ENCODE measurements at places on chromosomes 3 and 15.

GRCh38 chr3:11290743-11291680 is 18.8 kb downstream of the ATG7 start:
- DNase-seq = no peak

GRCh38 chr3:183438735-183439134 is 10.3 kb upstream of the MCF2L2 start:
- DNase-seq = no peak

DNA sequence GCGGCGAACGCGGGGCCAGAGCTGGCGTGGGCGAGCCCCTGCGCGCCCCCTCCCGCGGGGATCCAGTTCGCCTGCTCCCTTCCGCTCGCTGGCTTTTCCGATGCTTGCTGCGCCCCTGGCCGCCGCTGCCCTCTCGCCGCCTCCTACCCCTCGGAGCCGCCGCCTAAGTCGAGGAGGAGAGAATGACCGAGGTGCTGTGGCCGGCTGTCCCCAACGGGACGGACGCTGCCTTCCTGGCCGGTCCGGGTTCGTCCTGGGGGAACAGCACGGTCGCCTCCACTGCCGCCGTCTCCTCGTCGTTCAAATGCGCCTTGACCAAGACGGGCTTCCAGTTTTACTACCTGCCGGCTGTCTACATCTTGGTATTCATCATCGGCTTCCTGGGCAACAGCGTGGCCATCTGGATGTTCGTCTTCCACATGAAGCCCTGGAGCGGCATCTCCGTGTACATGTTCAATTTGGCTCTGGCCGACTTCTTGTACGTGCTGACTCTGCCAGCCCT is 721 bp downstream of the P2RY1 start:
- DNase-seq = no peak

DNA sequence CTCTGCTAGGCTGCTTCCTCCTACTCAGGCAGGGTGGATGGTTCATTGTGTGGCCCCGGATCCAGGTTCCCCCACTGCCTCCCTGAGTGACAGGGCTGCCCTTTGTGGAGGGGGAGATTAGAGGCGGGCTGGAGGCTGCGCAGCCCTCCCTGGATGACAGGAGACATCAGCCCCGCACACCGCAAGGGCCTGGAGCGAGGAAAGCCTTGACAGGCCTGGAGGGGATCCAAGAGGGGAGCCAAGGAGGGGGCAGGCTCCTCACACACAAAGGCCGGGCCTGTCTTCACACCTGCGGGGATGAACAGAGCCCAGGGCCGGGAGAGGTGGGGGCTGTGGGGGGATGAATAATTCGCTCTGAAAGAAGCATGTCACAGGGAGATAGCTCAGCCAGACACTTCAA is 72.9 kb downstream of the RPN1 start:
- DNase-seq = no peak

GRCh38 chr15:48925714-48926223 is 38.0 kb downstream of the SHC4 start:
- no peak for DNase-seq

DNA sequence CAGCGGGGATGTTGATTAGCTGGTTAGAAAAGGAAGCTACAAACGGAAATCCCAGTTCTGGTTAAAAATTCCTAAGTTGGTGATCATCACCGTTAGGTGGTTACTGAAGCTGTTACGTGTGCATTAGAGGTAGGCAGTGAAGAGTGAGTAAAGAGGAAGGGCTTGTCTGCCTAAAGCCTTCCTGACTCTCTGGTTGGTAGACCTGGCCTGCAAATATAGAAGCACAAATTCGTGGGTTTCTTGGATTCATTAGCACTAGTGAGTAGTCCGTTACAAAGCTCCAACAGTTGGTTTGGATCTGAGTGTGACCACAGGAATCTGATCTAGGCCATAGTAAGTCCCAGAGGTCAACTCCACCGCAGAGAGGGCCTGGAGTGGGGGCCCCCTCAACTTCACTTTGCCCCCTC is 174.0 kb upstream of the TP63 start:
- DNase-seq = no peak

DNA sequence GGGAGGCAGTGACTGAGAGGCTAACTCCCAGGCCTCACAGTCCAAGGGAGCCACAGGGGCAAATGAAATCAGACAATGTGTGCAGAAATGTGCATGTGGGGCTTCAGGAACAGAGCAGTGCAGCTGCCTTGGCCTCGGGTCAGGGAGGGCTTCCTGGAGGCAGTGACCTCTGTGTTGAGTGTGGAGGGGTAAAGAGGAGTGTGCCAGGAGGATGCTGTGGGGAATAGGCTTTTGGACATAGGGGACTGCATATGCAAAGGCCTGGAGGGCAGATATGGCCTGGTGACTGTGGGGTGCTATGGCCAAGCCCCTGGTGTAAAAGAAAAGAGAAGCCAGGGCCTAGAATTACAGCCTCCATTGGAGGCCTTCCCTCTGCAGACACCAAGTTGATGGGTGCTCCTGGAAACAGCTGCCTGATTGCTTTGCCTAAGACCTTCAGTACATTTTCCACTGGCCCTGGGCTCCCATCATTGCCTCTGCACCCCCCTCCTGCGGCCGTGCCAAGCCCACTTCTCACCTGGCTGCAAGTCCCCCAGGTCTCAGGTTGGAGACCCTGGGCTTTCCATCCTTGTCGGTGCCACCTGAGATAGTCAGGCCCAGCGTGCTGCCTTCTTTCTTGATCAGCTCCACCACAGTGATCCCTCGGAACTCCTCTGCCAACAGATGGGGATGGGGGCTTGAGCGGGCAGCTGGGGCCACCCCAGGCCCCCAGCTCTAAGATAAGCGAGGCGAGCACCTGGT is 15.1 kb downstream of the GRIP2 start:
- no peak for DNase-seq

DNA sequence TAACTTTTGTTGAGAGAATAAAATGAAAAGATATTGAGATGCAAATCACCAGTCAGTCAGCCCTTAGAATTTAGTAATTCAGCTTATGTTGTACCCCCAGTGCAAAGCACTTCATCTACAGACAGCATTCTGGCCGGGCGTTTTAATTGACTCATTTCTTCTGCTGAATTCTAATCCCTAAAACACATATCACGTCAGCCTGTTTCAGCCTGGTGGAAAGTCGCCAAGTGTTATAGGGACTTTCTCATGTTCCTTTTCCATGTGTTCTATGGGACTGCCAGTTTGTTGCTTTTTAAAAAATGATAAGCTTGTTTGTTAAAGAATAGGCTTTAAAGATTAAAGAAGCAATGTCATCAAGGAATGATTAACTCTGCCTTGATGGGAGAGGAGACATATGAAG is 169.7 kb upstream of the BFSP2 start:
- no peak for DNase-seq

DNA sequence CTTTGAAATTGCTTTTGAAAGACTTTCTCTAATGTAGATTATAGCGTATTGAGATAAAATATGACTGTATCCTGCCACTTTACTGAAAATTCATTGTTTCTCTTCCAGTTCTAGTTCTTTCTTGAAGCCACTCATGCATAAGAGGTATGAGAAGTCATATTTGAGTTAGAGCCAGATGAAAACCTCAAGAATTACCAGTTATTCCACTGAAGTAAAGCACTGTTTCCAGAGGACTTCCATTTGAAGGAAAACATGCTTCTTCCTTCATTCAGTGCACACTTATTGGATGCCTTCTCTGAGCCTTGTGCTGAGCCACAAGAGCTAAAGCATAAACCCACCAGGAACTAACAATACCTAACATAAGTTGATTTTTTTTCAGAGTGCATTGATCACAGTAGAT is 513.4 kb downstream of the ZNF385D start:
- DNase-seq = no peak

DNA sequence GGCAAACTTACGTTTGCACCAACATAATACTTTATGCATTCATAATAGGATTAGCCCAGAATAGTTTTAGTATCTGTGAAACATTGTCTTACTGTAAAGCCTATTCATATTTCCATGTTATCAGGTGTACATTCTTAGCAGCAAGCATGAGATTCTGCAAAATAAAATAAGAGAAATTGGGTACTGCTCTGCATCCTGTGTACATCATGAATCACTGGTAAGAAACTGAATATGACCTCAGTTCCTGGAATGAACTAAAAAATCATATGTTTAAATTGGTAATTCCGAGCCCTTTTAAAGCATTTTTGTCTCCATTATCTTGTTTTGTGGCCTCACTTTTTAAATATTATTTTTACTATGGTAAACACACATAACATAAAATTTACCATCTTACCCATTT is 605.1 kb downstream of the ROBO1 start:
- DNase-seq = no peak

DNA sequence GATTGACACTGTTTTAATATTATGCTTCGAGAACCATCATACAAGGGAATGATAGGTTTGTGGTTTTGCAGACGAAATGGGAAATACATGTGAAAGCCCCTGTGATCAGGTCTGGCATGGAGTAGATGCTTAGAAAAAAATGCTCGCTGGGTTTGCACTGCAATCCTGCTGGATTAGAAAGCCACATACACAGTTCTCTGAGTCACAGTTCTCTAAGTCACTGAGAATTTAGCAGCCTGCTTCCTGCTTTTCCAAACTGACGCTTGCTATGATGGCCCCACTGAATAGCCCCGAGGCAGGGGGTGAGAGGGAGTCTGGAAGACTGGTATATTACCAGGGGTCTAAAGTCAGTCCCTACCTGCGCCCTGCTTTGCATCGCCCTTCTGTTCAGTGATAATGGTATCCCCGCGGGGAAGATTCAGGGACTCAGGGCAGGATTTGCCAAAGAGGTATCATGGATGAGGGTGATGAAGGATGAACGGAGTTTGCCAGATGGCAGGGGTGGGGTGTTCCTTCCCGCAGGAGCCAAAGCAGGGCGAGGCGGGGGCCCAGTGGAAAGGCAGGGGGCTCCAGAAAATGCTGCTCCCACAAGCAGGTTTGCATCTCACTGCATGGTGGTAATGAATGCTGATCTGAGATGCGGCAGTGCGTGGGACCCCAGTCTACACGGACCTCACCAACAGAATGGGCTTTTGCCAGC is 82.3 kb downstream of the IQSEC1 start:
- no peak for DNase-seq

DNA sequence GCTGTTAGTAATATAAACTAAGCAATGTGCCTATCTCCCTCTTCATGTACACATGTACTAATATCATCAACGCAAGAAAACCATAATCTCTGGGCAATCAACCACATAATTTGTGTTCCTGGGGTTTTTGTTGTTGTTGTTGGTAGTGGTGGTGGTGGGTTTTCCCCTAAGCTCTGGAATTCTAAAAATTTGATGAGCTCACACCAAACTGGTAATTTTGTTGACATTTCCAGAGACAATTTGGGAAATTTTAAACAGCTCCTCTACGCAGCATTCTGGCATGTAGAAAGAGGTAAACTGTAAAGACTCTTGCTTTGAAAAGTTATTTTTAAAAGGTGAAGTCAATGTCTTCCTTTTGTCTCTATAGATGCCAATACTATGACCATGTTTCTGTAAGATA is 126.7 kb downstream of the IGSF11 start:
- no peak for DNase-seq

DNA sequence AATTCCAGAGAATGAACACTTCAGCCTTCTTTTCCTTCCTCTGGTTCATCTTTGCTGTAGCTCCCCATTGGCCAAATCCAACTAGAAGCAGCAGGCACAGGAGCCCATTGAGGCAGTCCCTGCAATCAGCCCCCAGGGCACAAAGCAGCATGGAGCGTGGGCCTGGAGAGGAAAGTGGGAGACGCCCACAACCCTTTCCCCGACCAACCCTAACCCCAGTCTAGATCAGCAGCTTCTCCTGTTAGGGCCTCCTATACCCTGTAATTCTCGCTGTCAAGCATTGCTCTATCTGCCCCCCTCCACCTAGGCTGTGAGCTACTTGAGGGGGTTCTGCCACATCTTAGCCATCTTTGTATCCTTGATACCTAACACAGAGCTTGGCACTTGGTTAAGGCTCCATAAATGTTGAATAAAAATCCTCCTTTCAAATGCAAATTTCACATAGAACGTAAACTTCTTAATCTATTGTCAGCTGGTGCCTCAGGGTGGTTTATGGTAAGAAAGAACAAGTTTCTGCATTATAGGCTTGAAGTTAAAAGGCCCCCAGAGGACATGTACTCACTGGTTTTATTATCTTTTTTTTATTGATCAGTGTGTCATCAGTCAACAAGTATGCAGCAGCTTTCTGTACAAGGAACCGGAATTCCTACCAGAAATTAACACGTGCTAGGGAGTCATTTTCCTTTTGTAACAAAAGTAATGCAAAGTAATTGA is 97.9 kb upstream of the PFN2 start:
- DNase-seq = no peak

All from NCI-H1930 (cell line).